Fibroblast of pulmonary artery (primary cell): ENCODE measurements at places on chromosomes 12 and 14.

GRCh38 chr12:62770381-62770780 is 164.6 kb downstream of the PPM1H start:
- DNase-seq = no peak

DNA sequence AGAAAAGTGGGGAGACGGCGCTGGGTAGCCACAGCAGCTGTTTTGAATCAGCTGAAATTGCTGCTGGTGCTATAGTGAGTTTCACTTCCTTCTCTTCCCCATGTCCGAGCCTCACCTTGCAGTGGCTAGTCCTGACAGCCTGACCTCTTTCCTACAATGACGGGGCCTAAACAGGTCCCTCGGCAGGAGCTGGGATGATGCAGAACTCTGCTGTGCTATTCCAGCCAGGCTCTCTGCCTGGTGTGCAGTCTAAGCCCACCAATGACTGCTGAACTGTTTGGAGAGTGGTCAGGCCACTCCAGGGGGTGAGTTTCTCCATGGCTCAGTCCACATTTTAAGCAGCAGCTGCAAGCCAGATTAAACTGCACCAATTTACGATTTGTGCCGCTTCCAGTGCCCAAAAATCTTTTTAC is 207.3 kb downstream of the TTC7B start:
- DNase-seq = no peak

DNA sequence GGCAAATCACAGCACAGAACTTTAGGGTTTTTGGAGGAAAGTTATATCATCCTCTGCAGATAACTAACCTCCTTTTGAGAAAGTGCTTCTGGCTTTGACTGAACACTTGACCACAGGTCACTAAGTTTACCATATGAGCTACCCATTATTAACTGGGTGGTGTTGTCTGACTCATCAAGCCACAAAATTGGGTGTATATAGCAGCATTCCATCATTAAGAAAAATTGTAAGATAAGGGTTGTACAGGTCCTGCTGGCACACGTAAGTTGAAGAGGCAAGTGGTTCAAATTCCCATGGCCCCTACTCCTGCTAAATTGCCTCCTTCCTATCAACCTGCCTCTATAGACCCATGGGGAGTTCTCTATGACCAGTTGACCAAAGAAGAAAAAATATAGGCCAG is 39.5 kb downstream of the L2HGDH start:
- DNase-seq = no peak

DNA sequence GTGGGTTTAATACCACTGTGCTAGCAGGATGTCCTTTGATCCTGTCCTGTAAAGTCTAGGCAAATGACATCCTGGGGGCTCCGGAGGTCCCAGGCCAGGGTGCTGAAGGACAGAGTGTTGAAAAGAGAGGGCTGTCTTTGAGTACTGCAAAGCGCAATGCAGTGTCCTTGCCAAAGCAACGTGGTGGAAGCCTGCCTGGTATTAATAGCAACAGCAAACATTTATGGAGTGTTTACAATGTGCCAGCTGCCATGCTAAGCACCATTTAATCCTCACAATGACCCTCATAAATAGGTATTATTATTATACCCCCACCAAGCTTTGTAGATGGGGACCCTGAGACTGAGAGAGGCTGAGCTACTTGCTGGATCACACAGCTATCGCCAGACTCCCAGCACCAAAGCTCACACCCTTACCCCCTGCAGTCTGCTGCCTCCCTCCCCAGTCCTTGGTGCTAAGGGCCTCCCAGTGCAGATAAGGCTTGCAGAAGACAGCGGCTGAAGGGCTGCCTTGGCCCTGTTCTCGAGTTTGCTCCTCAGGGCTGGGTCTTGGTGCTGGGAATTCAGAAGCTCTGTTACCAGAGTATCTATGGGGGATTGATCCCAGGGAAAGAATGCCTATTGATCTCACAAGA is 427.7 kb downstream of the FUT8 start:
- DNase-seq = no peak

DNA sequence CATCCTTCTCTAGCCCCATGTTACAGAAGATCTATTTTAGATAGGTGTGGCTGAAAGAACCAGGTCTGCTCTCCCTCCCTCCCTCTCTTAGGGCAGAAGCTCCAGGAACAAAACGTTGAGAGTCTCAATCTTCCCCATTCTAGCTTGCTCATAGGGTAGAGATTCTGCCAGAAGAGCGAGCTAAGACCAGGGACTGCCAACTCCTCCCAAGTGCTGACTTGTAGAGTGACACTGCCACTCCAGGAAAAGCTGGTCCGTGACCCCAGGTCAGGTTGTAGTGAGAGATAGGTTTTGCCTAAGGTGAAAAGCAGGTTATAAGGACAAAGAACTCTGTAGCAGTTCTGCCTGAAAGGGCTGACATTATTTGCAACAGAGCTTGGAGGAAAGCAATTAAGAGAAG is 73.4 kb downstream of the INSM2 start:
- no peak for DNase-seq

- DNase-seq = no peak
Observed at GRCh38 chr14:55440385-55440784, at the start of gene TBPL2. Gene TBPL2 (minus strand): TSS chr14:55440616. CDS start chr14:55440449, 167 bp downstream.

DNA sequence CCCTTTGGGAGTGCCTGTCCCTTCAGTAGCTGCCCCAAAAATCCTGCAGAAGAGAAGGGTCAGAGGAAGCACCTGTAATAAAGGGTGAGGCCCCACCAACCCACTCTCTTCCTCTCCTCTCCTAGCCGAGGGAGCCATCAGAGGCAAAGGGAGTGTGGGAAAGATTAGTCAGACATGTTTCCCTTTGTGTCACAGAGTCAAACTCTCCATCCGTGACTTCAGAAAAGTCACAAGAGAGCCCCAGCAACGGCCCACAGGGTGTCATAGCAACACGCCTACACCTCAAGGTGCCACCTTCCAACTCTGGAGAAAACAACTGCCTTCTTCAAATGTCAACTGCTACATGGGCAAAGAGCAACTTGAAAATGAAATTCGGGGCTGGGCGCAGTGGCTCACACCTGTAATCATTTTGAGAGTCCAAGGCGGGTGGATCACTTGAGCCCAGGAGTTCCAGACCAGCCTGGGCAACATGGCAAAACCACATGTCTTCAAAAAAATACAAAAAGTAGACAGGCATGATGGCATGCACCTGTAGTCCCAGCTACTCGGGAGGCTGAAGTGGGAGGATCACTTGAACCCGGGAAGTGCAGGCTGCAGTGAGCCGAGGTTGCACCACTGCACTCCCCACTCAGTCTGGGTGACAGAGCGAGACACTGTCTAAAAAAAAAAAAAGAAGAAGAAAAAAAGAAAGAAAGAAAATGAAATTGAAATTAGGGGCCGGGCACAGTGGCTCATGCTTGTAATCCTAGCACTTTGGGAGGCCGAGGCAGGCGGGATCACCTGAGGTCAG is 17.7 kb upstream of the CD27 start:
- no peak for DNase-seq

DNA sequence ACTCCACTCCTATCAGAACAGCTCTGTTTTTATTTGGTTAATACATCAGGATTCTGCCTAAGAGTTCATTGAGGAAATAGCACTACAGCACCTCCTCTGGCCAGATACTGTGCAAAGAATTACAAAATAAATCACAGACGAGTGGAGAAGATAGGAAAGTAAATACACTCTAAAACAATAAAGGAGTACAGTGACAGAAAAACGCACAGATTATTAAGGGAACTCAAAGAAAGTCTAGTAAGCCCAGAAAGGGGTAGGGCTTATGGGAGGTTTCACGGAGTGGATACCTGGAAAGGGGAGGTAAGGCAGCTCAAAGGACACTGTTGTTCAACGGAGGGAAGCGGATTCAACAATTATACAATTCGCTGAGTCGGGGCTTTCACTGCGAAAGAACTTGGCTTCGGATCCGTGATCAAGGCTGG is 5.5 kb downstream of the OR10AD1 start:
- peak; percentile 60 for DNase-seq

GRCh38 chr12:98274430-98275130 is 240.8 kb upstream of the TMPO start:
- no peak for DNase-seq

DNA sequence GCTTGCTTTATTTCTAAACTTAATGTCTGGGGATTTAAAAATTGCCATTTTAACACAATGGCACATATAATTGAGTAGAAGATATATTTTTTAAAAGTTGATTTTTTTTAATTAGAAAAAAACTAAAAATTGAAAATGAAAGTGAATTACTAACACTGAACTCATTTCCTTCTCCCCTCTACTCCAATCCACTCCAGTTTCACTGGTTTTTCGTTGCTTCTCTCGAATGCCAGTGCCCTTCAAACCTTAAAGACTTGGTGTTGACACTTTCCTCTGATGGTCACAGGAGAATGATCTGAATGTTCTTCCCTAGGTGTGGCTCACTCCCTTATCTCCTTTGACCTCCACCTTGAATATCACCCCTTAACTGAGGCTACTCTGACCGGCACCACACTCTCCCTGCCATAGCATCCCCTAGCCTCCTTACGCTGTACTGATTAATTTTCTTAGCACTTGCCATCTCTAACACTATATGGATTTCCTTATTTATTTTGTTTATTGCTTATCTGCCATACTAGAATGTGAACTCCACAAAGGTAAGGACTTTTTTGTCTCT is 107.1 kb downstream of the LIN7A start:
- DNase-seq = no peak

DNA sequence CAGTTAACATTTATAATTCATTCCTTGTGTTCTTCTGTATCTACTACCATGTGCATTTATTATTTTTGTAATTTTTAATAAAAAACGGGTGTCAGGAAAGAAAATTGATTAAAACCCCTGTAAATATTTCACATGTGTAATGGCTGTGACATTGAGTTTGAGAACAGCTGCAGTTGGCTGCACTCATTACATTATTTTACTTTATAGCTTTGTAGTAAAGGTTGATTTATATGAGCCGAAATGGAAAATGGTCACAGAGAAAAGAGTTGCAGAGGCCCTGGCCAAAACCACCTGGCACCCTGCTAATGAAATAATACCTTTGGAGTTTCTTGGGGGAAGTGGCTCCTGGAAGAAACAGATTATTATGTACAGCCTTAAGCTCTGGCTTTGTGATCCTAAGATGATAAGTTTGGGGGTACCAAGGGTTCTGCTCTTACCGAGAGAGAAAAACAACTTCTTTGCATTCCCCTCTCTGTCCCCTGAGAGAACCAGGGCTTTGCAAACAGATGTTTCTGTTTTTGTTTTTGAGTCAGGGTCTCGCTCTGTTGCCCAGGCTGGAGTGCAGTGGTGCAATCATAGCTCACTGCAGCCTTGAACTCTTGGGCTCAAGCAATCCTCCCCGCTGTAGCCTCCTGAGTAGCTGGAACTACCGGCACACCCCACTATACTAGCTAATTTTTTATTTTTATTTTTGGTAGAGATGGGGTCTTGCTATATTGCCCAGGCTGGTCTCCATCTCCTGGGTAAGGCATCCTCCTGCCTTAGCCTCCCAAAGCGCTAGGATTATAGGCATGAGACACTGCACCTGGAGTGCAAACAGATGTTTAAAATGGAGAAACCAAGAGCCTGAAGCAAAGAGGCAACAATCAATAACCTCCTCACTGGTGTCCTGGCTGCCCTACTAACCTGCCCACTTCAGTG is 9.7 kb upstream of the DYNLL1 start:
- no peak for DNase-seq
